ENCODE measurements at places on chromosomes 3 and 15.

DNA sequence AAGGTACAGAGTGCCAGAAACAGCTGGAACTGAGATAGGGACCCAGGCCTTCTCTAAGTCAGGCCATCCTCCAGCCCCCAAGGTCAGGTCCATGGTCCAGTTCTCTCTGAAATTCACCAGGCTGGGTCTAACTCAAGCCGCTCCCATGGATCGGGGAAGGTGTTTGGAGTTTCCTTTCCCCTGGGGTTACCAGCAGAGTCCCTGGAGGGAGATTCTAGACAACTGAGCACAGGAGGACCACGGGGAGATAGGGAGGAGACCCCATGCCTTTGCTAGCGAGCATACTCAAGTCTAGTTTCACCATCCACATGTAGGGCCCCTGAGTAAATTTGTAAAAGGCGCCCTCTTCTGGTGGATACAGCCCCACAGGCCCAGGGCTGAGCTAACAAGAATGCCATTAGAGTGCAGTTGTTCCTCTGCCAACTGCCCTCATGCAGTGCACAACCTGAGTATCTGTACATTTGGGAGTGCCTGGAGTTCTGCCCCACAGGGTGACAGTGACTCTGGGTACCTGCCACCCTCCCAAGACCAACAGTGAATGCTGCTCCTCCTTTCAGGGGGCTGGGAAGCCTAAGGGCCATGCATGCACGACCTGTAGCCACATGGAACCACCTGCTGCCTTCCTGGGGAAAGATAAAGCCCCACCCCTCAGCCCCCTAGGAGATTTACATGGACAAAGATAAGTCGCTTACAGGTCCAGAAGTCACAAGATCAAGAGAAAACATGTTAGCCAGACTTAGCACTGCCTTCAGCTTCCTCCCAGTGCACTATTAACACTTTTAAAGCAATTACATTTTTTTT, 89.0 kb downstream of the IQSEC1 start:
- DNase-seq: peak; percentile 43

DNA sequence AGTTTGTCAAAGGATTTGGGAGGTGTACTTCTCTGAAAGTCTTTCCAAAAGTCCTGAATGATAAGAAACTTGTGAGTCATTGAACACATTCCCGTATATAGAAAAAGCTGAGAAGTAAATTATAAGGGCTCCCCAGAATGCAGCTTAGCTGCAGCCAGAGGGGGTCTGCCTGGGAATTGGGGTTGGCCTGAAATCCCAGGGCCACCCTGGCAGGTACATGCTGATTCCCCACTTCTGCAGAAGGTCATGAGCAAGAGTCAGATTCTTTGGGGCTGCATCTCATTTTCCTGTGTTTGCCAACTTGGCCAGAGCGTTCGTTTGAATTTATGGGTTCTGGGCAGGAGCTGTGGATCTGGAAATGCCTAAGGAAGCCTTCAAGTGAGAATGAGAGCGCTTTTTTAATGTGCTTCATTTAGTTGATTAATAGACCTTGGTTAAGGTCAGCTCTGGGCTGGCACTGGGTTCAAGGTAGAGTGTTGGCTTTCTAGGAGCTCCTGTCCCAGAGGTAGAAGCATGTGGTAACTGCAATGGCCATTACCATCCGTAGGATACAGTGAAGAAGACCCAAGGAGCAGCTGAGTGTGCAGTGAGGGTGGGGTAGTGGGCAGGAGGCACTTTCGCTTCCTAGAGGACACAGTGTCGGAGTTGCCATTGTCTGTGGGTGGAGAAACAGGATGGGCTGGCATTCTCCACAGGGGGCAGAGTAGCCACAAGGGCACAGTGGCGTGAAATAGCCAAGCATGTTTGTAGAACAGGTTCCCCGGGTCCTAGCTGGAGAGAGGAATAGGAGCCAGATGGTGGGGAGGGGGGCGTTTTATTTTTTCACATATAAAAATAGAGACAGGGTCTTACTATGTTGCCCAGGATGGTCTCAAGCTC, 3.2 kb downstream of the SLC6A6 start:
- DNase-seq: no peak

GRCh38 chr15:48352474-48353072, 21.3 kb downstream of the DUT start:
- DNase-seq: no peak

DNA sequence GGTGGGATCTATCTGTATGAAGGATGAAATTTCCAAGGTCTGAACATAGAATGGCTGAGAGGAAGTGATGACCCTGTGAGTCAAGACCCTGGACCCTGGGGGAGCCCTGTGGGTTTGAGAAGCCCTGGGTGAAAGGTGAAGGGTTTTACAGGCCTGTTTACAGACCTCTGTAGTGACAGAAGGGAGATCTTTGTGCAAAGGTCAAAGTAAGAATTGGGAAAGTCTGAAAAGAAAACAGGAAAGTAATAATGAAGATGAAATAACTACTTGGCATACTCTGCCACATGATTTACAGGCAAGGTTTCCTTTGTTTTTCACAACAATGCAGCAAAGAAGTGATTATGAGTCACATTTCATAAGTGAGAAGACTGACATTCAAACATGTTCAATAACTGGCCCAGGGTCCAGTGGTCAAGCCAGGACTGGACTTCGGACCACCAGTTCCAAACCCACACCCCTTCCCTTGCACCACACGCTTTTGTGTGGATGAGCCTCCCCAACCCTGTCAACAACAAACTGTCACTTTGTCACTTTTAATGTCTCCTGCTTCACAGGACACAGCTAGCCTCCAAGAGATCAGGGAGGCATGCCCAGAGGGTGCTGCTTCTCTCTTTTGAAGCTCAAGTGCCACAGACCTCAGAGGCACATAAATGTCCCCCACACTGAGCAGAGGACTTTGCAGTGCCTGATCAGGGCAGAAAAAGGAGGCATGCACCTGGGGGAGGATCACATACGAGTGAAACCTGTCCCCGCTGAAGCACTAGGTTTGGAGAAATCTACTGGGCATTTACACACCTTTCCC, 21.5 kb downstream of the CD86 start:
- no peak for DNase-seq

GRCh38 chr15:66849393-66849745, 147.3 kb downstream of the SMAD6 start:
- no peak for DNase-seq

DNA sequence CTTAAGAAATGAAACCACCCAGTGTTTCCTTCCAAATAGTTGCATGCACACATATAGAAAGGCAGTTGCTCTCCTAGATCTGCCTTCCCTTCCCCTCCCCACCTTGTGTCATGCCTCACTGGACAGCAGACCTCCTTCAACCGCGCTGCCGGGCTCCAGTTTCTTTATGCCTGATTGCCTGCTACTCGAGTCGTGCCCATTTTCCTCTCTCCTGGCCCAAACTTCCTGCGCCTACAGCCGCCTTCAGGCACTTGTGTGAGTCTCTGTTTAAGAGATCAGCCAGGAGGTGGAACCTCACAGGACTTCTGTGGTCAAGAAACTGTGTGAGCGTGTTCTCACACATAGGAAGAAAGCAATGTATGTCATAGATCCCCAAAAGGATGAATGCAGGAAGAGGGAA, 8.8 kb upstream of the FAM107A start:
- DNase-seq: no peak

DNA sequence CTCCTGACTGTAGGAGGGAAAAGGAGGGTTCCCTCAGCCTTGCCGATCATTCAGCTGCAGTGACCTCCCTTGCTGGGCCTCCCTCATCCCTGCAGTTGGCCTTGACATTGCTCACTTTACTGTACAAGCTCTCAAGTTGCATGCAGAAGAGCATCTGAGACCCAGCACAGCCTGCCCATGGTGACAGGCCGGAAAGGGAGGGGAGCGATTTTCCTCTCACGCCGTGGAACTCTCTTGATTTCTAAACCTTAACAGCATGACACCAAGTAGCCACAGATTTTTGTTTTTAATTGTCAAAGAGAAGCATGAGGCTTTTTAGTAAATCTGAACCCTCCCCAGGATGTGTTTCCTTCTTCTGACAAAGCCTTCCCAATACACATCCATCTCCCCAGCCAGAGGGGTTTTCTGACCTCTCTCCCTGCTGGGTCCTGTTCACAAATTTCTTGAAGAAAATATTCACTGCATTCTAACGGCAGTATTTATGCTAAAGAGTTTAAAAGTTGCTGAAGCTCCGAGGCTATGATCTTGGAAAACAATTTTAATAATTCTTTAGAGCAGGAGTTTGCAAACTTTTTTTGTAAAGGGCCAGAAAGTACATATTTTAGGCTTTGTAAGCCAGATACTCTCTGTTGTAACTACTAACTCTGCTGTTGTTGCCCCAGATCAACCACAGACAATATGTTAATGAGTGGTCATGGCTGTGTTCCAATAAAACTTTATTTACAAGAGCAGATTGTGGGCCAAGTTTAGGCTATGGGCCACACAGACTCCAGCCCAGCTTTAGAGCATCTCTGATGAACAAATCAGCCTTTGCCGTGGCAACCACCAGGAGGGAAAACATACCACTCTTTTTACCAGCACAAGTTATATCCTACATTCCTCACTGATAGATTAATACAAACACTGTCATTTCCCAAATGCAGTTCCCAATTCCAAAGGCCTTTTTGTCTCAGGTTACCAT, 34.8 kb downstream of the LMCD1 start:
- no peak for DNase-seq
